ENCODE measurements at places on chromosomes 7 and 10.
A peak's percentile ranks its signal among the peaks of the same experiment; 100 is the strongest.

- no peak for DNase-seq
Observed at GRCh38 chr7:157177983-157178381, 39.3 kb downstream of the UBE3C start.

GRCh38 chr10:62244785-62245467, 23.7 kb downstream of the RTKN2 start:
- DNase-seq, result peak; percentile 79

DNA sequence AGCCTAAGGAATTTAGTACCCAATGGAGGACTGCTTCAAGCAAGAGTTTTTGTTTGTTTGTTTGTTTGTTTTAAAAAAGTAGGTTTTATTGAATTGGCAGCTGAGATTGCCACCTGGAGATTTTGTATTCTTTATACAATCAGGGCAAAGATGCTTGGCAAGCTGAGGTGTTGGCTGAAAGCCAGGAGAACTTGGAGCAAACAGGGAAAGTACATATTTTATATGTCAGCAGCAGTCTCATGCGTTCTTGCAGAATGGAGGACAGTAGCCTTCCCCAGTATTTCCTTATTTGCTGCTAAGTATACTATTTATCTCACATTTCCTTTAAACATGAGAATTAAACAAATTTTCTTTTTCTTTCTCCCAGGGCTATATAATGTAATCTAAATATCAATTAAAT, 22.6 kb upstream of the ICA1 start:
- no peak for DNase-seq

GRCh38 chr7:3892686-3893085, 591.6 kb downstream of the SDK1 start:
- DNase-seq, result no peak

DNA sequence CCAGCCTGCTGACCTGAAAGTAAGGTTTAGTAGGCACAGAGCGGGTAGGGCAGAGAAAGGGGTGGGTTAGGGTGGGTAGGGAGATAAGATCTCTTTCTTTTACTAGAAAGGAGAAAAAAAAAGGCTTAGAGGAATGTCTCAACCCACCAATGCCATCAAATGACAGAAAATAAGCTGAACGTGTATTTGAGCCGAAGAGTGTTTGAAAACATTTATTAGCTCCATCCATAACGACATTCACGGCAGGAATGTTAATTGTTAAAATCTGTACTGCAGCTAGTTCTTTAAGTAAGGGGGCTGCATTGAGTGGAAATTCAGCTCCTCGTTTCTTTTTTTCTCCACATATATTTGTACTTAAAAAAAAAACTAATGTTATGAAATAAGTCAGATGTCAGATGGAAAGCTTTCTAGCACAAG, 63.7 kb upstream of the ARID5B start:
- DNase-seq, result peak; percentile 70

Data from HAP-1 (cell line).